ENCODE measurements at places on chromosomes 1 and 21.

DNA sequence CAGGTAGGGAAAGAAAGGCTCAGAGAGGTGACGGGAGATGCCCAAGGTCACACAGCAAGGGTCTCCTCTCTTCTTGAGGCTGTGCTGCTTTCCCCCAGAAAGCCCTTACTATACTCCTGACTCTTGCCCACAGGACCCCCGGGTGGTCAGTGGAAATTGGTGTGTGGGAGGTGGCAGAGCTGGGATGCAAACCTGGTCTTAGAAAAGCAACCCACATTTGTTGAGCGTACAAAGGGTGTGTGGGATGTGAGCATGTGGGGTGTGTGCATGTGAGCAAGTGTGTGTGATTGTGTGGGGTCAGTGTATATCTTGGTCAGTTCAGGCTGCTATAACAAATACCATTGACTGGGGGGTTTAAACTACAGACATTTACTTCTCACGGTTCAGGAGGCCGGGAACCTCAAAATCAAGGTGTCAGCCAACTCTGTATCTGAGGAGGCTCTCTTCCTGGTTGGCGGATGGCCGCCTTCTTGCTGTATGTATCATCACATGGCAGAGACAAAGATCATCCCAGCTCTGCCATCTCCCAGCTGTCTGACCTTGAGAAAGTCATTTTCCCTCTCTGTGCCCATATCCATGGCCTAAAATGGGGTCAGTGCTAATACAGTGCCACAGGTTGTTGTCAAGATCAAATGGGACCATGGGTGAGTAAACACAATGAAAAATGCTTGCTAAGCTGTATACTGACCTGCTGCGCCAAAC lies 268.5 kb downstream of the PTPRU start:
- DNase-seq, result no peak

DNA sequence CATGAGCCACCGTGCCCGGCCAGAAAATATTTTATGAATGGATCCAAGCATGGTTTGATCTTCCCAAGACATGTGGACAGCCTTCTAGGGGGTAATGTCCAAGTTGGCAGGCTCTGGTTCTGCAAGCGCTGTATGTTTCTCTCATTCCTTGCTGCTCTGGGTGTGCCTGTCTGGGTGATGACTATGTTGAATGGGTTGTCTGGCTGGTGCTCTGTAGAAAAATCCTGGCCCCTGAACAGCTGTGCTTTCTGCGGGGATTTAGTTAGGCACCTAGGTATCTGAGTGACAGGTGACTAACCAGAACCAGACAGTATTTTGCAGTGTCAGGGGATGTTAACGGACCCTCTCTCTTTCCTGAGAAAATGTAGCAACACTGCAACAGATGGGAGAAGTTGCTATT lies 14.1 kb downstream of the HUNK start:
- DNase-seq, result no peak

GRCh38 chr1:206582971-206583706 lies 29.1 kb downstream of the EIF2D start:
- no peak for DNase-seq

- DNase-seq, result no peak
Observed at GRCh38 chr1:143625886-143626285, 345.9 kb downstream of the FAM72C start.

DNA sequence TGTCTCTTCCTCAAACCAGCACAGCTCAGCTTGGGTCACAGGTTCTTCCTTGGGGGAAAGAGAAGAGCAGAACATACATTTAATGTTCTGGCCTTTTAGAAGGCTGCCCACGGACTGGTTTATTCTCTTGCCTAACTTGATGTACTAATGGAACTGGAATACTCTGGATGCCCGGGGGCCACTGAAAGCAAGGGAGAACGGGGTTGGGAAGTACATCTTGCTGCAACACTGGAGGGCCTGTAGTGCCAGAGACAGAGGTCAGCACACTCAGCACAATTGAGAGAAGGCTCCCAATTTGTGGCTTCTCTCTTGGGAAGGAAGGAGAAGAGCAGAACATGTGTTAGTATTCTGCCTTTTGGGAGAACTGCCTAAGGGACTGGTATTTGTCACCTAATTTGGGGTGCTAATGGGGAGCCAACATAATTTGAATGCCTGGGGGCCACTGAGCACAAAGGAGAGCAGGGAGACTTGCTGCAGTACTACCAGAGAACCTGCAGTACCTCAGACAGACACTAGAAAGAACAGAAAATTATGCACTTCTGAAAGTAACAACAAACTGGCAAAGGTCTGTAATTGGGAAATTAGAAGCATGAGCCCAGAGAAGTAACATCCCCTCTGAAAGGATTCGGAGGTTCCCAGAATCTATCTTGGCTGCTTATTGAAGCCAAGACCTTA lies 14.1 kb downstream of the ZNF691 start:
- no peak for DNase-seq

DNA sequence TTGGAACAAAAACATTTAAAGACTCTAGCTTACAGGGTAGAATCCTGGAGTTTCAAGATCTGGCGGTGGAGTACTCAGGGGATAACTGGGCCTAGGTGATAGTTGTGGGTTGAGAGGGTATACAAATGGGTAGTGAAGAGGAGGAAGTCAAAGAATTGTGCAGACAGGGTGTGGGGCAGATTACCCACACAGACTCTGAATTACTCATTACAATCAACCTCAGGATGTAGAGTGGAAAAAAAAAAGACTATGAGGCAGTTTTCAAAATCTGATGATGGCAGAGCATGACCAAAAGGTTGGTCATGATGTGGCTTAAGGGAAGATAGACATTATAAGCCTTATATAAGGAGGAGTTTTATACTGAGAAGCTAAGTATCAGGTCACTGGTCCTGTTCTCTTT lies 44.1 kb upstream of the GLIS1 start:
- DNase-seq, result no peak

- DNase-seq, result peak; percentile 47
Observed at GRCh38 chr1:159177272-159177907, 6.0 kb downstream of the CADM3 start.

- DNase-seq, result no peak
Observed at GRCh38 chr1:221840511-221841243, 98.8 kb upstream of the DUSP10 start.

GRCh38 chr1:244304156-244304555 lies 147.6 kb downstream of the ADSS2 start:
- no peak for DNase-seq

DNA sequence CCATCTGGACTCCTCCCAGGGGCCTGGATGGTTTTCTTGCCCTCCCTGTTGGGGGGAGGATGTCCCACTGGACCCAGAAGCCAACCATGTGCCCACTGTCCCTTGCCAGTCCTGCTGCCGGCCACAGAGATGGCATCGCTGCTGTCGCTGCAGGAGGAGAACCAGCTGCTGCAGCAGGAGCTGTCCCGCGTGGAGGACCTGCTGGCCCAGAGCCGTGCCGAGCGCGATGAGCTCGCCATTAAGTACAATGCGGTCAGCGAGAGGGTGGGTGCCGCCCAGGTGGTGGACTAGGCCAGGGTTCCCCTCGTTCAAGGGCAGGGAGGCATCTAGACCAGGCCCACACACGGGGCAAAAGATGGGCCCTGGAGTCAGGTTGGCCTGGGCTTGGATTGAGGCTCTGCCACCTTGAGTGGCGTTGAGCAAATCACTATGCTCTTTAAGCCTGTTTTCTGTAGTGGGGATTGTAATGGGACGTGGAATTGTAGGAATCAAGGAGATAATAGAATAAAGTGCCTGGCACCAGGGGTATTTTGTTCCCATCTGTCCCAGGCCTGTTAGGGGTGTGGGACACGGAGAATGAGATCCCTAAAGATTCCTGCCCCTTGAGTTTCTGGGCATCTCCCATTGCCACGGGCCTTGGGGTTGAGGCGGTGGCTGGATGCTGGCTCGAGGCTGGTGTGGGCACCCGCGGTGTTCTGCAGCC lies 2.6 kb downstream of the CROCC start:
- no peak for DNase-seq

GRCh38 chr21:34526618-34527290 lies 14.7 kb upstream of the KCNE1 start:
- peak; percentile 34 for DNase-seq

- DNase-seq, result no peak
Observed at GRCh38 chr1:171179318-171180227, 5.5 kb upstream of the FMO2 start.

DNA sequence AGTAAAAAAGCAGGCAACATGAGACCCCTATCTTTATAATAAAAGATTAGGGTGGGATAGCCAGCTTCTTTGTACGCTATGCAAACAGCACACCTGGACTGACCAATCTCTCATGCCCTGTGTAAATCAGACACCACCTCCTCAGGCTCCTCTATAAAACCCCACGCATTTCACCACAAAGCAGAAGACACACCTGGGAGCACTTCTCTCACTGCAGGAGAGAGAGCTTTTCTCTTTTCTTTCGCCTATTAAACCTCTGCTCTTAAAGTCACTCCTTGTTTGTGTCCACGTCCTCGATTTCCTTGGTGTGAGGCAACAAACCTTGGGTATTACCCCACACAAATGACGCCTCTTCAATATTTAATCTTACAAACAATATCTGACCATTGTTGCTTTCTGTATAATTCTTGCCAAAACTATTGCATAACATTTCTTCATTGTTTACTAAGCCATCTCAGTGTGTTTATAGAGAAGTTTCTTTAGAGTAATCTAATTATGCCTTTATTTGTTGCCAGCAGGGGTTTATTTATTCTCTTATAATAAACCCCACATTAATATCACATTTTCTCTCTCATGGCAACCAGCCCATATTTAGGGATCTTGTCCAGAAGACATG lies 31.6 kb upstream of the NUF2 start:
- DNase-seq, result no peak

- no peak for DNase-seq
Observed at GRCh38 chr1:59272507-59272906, 24.4 kb upstream of the FGGY start.

DNA sequence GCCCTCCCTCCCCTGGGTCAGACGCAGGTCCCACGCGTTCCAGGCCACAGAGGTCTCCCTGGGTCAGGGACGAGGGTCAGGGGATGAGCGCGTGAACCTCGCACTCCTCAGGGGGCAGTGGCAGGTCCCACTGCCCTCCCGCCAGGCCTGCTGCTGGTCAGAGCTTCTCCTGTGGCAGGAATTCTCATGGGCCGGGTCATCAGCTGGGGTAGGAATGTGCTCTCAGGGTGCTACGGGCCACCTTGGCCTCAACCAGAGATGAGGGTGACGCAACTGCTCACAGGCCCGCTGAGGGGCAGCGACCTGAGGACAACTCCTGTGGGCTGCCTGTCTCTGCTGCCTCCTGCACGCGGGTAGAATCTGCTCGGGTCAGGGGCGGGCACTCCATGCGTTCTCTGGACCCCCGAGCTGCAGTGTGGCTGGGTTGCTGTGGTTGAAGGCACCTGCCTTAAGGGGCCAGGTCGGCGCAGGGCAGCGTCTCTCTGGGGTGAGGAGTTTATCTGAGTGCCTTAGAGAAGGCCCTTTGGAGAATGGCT lies 128.8 kb downstream of the PRDM16 start:
- DNase-seq, result peak; percentile 36

DNA sequence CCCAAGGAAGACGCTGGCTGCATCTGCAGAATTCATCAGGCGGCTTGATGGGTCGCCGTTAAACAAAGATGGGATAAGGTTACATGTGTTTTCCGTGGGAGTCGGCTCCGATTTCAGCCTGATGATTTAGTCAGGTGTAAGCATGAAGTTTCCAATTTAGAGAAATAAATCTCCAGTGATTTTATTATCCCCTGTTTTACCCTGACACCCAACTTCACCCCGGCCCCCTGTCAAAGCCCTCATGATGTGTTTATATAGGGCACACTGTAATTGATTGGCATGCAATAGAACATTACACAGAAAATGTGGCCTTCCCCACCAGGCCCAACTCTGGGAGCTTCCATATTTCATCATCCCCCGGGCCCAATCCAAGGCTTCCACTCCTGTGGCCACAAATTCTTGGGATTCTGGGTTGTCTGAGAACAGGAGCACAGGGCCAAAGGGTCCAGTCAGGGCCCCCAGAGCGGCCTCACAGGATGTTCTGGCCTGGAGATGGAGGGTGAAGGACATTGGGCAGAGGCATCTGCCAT lies 72.5 kb downstream of the FOXD2 start:
- no peak for DNase-seq

- no peak for DNase-seq
Observed at GRCh38 chr1:200979574-200980451, 43.7 kb downstream of the KIF21B start.

- DNase-seq, result no peak
Observed at GRCh38 chr21:28580585-28580984, 412.1 kb downstream of the LTN1 start.

GRCh38 chr1:6358757-6359201 lies 34.8 kb downstream of the ACOT7 start:
- peak; percentile 68 for DNase-seq

- no peak for DNase-seq
Observed at GRCh38 chr1:118206966-118207365, 21.9 kb upstream of the SPAG17 start.

DNA sequence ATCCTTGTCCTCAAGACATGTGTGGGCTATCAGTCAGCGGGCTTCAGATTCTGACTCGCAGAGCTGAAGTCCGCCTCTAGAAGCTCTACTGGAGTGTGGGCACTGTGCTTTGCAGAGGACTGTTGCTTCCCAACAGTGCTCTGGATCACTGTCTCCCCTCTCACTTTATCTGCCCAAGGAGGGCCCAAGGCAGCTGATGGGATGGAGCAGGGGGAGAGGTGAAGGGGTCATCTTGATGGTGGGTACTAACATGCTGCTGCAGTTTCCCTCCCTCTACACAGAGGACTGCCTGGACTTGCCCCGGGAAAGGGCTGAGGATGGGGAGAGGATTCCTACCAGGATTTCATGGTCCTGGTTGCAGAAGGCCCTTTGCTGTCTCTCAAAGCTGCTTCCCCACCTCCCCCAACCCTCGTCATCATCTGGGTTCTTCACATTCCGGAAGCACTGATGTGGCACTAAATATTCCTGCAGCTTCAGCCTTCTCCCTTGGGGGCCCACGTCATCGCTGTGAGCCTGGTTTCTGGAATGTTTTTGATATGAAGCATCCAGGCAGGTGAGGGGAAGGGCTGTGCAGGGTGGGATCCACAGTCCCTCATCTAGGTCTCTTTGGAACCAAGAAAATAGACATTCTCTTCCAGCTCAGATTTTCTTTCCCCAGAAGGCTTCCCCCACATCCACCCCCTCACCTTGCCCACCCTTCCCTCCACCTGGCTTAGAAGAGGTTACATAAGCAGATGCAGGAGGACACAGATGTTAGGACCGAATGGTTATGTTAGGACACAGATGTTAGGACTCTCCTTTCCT lies 23.2 kb downstream of the NUAK2 start:
- peak; percentile 79 for DNase-seq

GRCh38 chr21:14384453-14384852 lies 1.5 kb upstream of the HSPA13 start:
- DNase-seq, result peak; percentile 4

GRCh38 chr21:42347601-42348327 lies 3.0 kb downstream of the TFF2 start:
- no peak for DNase-seq
